ENCODE measurements at places on chromosomes 6 and 20.

DNA sequence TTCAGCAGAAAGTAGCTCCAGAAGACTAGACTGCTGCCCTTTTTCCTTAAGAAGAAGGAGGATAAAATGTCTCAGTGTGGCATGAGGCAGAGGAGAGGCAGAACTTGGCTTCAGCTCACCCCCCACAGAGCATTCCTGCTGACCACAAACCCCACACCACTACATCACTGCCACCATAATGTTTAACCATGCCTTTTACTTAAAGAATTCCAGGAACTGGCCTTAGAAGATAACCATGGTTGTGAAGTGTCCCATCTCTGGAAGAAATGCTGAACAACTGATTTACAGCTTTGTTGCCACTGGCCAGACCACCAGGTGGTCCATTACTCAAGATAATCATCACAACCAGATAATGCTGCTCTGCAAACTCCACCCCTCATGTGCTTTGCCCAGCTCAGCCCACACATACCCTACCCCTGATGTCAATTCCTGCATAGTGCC lies 154.1 kb downstream of the CD24 start:
- no peak for DNase-seq

DNA sequence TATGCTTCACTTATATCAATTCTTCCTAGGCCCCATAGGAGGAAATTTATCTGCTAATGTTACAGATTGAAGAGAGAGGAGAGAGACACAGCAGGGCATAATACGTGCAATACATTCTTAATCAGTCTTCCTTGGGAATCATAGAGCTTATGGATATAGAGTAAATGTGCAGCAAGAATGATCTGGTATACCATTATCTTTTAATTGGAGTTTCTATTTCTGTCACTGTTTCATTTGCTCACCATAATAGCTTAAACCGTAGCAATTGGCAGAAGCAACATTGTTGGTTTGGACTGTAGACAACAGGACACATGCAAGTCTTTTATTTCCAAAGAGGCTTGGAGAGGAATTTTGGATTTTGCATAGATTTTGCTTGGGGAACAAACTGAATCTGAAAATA lies 68.1 kb upstream of the PCSK2 start:
- DNase-seq: no peak

- DNase-seq: no peak
Observed at GRCh38 chr6:39830444-39830843, 38.3 kb downstream of the DAAM2 start.

DNA sequence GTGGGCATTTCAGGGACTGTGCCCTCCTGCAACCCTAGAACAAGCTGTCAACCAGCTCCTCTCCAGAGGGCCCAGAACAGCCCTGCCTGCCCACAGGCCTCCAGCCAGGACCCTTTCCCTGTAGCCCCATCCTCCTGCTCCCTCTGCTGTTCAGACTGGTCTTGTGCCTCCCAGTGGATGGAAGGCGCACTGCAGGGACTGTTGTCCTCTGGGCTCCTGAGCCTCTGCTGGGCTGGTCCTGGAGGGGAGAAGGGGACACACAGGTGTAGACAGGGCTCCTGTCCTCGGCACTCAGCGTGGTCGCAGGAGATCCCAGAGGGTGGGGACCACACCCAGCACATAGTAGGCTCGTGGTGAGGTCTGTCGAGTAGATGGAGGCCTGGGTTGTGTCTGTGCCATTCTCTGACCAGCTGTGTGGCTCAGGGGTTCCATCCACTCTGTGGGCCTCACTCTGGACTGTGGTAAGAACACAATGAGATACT lies 11.5 kb downstream of the ITPR3 start:
- peak; percentile 44 for DNase-seq

DNA sequence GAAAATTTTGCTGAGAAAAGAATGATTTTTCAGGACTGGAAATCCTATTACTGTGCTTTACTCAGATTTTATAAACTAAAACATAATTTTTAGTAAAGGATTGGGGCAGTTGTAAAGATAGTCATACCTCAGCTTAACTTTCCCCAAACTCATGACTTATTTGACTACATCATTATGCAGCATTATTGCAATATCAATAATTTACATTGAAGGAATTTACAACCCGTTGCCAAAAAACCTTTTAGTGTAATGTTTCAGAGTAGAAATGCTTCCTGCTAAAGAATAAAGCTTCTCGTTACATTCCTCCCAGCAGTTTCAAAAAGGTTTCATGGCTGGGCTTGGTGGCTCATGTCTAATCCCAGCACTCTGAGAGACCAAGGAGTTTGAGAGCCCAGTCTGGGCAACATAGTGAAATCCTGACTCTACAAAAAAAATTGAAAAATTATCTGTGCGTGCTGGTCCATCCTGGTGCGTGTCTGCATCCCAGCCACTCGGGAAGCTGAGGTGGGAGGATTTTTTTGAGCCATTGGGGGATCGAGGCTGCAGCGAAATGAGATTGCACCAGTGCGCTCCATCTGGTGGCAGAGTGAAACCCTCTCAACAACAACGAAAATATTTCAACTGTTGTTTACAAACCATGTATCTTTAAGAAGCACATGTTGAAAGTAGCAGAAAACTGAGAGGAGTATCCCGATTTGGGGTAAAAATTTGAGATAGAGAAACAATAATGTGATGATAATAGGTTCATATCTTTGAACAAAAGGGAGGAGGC lies 4.4 kb downstream of the AMD1 start:
- peak; percentile 48 for DNase-seq

- DNase-seq: no peak
Observed at GRCh38 chr6:152004896-152005295, 197.4 kb downstream of the ESR1 start.

DNA sequence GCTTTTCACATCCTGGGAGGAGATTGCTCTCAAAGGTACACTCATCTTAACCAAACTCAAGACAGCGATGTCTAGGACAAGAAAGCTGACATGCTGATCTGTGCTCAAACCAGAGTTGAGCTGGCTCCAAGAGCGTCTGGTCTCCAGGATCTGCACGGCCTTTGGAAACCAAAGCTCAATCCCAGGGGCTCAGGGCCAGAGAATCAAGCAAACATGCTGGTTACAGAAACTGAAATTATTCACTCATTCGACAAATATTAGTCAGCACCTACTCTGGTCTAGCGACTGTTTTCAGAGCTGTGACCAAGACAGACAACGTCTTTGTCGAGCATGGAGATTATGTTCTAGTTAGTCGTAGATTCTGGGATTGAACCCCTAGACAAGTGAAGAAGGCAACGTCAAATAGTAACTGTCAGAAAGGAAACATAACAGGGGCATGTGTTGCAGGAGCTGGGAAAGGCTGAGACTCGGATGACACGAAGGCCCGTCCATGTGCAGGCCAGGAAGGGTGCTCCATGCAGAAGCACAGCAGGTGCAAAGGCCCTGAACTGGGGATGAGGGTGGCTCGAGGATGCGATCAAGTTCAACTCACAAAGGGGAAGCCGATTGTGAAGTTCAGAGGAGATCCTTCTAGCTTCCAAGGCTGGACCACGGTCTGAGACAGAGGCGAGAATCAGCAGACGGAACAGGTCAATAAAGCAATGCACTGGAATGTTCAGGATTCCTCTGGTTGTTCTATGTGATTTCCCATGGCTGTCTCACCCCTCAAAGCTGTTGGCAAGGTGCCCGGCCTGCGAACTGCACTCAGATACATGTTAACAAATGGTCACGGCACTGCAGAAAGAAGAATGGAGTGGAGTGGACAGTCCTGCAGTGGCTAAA lies 12.5 kb upstream of the PCK1 start:
- DNase-seq: no peak

- no peak for DNase-seq
Observed at GRCh38 chr20:11686820-11687543, 230.7 kb upstream of the BTBD3 start.

GRCh38 chr20:44331201-44331600 lies 5.6 kb upstream of the R3HDML start:
- no peak for DNase-seq

- DNase-seq: no peak
Observed at GRCh38 chr6:93069856-93070255, 349.5 kb downstream of the EPHA7 start.

DNA sequence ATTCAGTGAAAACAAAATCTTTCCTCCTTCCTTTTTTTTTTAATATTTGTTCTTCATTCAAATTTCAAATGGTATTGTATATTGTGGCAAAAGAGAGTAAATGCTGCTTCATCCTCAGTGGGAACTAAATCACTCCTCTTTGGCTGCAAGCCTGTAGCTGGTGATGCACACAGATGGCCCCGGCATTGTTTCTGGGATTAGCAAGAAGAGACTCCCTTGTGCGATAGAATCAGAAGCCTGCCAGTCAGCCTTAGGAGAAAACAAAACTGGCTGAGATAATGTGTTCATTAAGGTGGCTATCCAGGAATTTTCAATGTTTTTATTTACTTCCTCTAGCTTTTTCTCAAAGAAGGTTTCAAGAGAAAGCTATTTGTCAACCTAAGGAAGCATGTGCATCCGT lies 20.7 kb upstream of the ELOVL2 start:
- no peak for DNase-seq

DNA sequence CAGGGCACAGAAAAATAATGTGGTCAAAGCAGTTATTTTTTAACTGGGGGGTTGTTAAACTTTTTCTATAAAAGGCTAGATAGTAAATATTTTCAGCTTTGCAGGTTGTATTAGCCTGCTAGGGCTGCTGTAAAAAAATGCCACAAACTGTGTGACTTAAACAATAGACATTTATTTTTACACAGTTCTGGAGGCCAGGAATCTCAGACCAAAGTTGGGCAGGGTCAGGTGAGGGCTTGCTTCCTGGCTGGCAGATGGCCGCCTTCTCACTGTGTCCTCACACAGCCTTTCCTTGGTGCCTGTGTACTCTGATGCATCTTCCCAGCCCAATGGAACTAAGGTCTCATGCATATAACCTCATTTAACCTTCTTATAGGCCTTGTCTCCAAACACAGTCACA lies 294.7 kb downstream of the PTPRT start:
- no peak for DNase-seq

DNA sequence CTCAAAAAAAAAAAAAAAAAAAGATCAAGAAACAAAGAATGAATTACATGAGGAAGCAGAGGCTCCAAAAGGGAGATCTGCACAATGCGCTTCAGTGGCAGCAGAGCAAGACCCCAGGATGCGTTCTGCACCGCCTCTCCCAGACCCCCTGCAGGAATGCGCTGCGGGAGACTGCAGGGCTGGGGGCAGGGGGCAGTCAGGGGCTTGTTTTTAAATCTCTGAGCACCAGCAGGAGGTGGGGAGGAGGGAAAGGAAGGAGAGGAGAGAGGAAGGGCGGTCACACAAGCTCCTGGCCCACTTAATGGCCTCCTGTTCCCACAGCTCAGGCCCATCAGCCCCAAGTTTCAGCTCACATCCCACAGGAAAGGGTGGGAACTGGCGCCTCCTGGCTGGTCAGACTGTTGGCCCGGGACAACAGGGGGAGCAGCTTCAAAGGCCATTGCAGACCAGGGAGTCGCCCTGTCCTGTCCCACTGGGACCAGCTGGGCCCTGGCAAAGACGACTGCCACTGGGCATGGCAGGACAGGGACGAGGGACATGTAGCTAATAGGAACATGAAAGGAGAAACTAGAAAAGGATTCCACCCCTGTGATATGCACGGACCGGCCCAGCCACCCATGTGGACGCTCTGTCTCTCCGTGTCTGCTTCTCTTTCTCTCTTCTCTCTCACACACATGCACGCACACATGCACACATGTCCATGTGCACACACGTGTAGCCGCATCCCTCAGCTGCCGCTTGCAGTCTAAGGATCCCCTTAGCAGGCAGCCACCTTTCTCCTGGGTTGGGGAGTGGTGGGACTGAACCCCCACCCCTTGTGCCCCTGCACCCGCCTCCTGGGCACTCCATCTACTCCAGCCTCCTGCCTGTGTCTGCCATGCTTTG lies 34.7 kb downstream of the TFEB start:
- DNase-seq: no peak

GRCh38 chr6:117605169-117605826 lies 3.0 kb upstream of the GOPC start:
- DNase-seq: peak; percentile 55

DNA sequence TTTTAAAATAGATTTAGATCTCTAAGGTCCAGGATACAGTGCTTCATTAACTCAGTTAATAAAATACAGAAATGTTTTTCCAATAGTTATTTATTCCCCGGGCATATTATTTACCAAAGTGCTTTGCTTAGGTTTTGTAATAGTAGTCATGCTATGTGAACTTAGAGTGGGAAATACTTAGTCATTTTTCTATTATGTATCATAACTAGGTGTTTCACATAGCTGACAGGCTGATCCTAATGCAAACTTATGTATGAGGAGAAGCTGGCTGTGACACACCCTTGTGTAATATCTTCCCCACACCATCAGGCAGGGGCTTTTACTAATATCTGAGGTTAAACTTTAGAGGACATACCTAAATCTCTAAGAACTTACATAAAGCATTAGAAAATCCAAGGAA lies 277.7 kb upstream of the RIMS1 start:
- DNase-seq: peak; percentile 7

- no peak for DNase-seq
Observed at GRCh38 chr20:18943542-18943941, 130.0 kb downstream of the SCP2D1 start.

DNA sequence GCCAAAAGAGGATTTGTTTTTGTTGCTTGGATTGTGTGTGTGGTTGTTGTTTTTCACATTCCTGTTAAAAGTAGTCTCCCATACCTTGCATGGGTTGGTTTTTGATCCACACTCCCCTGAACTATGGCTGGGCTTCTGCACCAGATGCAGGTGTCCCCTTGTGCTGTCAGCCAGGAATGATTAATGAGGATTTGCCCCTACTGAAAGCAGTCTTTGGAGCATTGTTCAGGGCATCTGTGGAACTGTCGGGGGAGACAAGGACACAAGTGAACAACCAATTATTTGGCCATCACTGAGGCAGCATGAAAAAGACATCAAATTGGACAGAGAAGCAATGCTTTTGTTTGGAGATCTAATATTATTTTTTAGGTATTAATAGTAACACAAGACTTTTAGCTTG lies 373.2 kb upstream of the MMS22L start:
- no peak for DNase-seq

DNA sequence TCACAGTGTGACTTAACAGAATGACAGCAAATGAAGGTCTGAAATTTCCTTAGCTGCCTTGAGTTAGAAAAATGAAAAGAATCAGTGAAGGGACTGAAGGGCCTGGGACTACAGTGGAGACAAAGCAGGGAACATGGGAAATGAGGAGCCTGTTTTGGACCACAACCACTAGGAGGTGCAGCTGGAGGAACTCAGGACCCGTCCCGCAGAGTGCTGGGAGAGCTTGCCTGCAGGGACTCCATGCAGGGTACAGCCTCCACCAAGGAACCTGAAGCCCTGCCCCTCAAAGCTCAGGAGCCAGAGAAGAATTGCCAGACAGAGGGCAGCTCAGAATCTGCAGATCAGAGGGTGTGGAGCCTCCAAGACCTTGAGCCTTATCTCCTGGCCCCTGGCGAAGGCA lies 50.7 kb downstream of the LRFN2 start:
- DNase-seq: no peak

DNA sequence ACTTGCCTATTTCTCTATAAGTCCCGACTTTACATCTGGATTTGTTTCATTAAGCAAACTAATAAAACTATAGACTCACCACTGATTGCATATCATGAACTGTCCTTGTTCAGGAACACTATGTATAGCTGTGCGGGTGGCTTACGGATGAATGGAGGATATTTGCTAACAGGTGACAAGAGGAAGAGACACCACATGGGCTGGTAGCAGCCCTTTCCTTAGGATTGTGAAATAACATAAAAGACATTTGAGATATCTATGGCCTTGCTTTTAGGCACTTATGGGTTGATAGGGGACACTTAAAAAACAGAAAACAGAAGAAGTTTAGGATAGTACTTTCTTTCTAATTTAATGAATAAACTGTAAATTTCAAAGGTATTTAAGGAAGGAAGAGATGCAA lies 5.0 kb upstream of the CAP2 start:
- no peak for DNase-seq

Measured in HCEC 1CT (cell line).